GM23338 (cell line): ENCODE measurements at places on chromosomes 7 and 10. TPM values are rescaled to one million over a fixed set of nuclear protein-coding genes. Genes with fewer than 3 reads are reported as not detected.

- DNase-seq = no peak
- peaks cover 28% of the 10 kb centered on the region for H3K36me3 ChIP-seq
- no peaks in the 10 kb centered on the region for H3K27me3 ChIP-seq
- H3K4me3 ChIP-seq = no peak overlapping the region; the same call in 1 of the 2 replicates
- peaks cover 33% of the 10 kb centered on the region for H3K4me1 ChIP-seq
These were observed 53.9 kb upstream of the EFCAB10 start for GRCh38 chr7:105635197-105635596.

- no peaks in the 10 kb centered on the region for H3K27me3 ChIP-seq
- no peak overlapping the region for H3K27ac ChIP-seq
- no peak for DNase-seq
- H3K36me3 ChIP-seq = no peaks in the 10 kb centered on the region
These were observed 4.0 kb downstream of the PTEN start for GRCh38 chr10:87867453-87867852.

The CHST15 gene
- 10.9 and 11.2 TPM in 2 replicates for total RNA-seq

The ZNF862 gene
- total RNA-seq = 1.6 and 2.3 TPM in 2 replicates

- H3K4me1 ChIP-seq = peaks cover 42% of the 10 kb centered on the region
- H3K36me3 ChIP-seq = no peaks in the 10 kb centered on the region
- no peak for DNase-seq
- H3K27ac ChIP-seq = peak overlapping the region; percentile 35; the same call in 1 of the 2 replicates
These were observed 931 bp downstream of the PAPSS2 start for GRCh38 chr10:87660484-87661133.

The PRKCQ gene
- 27.5 and 28.5 TPM in 2 replicates for total RNA-seq

The FFAR4 gene
- total RNA-seq = not detected in 2 replicates

DNA sequence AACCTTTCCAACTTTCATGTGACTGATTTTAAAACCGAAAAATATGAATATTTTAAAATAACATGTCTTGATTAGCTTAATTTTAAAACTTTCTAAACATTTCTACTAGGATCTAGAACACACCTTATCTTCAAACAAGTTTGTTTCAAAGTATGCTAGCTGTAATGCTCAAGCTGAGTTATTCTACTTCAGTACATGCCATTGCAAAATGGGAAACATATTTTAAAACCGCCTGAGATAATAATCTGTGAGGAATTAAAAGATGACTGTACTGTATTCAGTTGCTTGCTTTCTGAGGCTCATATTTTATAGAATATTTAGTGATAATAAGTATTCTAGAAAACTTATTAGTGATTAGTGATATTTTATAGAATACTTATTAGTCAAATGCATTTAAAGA lies 99.6 kb downstream of the LMBR1 start:
- H3K27me3 ChIP-seq = no peaks in the 10 kb centered on the region
- H3K4me3 ChIP-seq = no peak overlapping the region
- DNase-seq = no peak
- no peaks in the 10 kb centered on the region for H3K36me3 ChIP-seq
- H3K27ac ChIP-seq = no peak overlapping the region
- H3K4me1 ChIP-seq = peaks cover 30% of the 10 kb centered on the region

The TMEM236 gene
- 0.03 and 0.04 TPM in 2 replicates for total RNA-seq

DNA sequence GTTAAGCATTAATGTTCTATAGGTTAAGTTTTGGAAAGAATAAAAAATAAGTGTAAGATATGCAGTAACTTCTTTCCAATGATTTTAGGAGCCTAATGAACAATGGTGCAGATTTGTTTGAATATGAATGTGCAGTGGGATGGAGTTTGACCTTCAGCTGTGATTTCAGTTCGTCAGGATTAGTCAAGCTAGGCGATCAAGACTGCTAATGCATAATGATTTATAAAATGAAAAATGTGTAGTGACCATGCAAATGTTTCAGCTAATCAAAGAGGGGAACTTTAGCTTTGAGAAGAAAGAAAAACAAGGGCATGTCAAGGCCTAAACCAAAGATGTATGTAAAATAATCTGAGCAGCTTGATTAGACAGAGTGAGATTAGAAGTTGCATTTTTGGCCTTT lies 208.5 kb downstream of the FOXP2 start:
- DNase-seq = no peak
- H3K4me3 ChIP-seq = no peak overlapping the region
- H3K27ac ChIP-seq = no peak overlapping the region
- H3K4me1 ChIP-seq = no peaks in the 10 kb centered on the region

The ATRNL1 gene
- 24.0 and 29.7 TPM in 2 replicates for total RNA-seq

DNA sequence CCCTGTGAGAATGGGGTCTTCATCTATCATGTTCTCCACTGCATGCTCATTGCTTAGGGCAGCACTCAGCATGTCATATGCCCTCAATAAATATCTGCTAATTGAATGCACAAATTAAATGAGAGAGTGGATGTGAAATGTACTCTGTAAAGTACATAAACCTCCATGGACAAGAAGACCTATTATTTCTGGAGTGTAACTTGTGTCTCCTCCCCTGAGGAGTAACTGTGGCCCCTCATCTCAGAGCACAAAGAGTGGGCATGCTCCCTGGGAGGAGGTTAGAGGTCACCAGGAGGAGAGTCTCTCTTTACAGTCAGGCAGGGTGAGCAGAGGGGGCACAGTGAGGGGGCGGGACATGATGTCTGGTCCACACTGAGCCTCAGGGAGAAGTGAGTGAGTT lies 313.6 kb upstream of the PODXL start:
- H3K27ac ChIP-seq = no peak overlapping the region
- DNase-seq = no peak
- H3K4me3 ChIP-seq = no peak overlapping the region
- H3K4me1 ChIP-seq = no peaks in the 10 kb centered on the region

DNA sequence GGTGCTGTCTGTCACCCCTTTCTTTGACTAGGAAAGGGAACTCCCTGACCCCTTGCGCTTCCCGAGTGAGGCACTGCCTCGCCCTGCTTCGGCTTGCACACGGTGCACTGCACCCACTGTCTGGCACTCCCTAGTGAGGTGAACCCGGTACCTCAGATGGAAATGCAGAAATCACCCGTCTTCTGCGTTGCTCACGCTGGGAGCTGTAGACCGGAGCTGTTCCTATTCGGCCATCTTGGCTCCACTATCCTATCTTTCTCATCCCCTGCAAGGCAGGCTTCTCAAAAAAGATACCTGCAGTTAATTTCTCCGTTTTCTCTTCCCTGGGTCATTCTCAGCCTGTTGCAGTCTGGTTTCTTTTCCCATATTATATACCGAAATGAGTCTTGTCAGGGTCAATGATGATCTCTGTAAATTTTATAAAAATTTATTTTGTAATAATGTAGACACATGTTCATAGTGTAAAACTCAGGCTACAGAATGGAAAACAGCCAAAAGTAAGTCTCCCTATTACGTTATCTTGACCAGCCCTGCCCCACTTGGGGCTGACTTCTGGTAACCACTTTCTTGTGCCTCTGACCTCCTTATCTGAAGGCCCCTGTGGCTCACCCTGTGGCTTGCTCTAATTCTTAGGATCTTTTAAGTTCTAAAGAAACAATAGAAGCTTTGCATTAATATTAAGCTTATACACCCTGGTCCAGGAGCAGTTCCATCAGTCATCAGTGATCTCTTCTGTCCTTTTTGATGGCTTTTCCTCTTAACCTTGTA lies 20.7 kb downstream of the BLVRA start:
- no peaks in the 10 kb centered on the region for H3K27me3 ChIP-seq
- peaks cover 7% of the 10 kb centered on the region; the same call in 1 of the 2 replicates for H3K36me3 ChIP-seq
- no peak overlapping the region for H3K4me3 ChIP-seq
- 0 out of 2 replicates have a peak, but pooled peaks cover 6% of the 10 kb centered on the region for H3K4me1 ChIP-seq

DNA sequence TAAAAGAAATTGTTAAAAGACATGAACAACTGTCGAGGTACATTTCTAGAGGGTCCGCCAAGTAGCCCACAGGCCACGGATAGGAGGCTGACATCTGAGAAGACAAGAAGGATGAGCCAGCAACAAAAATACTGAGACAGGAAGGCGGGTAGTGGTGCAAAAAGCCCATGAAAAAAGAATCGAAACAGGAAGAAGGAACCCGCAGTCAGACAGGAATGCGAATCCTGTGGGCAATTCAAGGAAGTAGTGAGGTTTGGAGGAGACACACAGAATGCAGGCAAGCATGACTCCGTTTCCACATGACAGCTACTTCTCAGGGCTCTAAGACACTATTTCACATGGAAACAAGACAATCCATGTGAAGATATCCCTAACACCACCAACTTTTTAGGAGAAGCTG lies 125.2 kb downstream of the DOCK4 start:
- peak; percentile 42 for DNase-seq
- H3K27ac ChIP-seq = no peak overlapping the region
- no peak overlapping the region for H3K4me3 ChIP-seq

The LDB3 gene
- 0.14 and 0.85 TPM in 2 replicates for total RNA-seq

DNA sequence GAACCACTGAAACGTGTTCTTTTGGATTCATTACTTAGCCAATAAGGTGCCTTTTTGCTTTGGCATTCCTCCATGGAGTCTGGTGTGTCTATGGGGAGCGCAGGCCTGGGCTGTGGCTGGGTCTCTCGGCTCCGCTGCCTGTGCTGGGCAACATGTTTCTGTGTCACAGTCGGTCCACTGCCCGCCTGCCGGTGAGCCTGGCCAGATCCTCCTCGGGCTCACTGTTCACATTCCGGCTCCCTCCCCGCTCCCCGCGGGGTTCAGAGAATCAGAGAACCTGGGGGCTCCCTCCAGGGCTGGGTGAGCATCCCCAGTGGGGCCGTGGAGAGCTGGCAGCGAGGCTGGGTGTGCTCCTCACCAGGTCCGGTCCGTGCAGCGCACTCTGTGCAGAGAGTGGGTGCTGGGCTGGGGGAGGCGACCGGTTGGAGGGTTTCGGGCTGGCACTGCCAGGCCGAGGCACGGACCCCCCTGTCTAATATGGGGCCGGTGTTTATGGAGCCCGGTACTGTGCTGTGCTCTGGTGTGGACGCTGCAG lies 70.4 kb downstream of the INPP5A start:
- H3K4me1 ChIP-seq = no peaks in the 10 kb centered on the region
- H3K4me3 ChIP-seq = no peak overlapping the region
- no peaks in the 10 kb centered on the region for H3K27me3 ChIP-seq
- no peaks in the 10 kb centered on the region for H3K36me3 ChIP-seq
- no peak overlapping the region for H3K27ac ChIP-seq

The CTNNA3 gene
- total RNA-seq = 0.50 and 3.3 TPM in 2 replicates

The TYW1 gene
- total RNA-seq = 18.1 and 20.7 TPM in 2 replicates
